PC-9 (cell line): ENCODE measurements at places on chromosomes 2 and 18.
A peak's percentile ranks its signal among the peaks of the same experiment; 100 is the strongest.

DNA sequence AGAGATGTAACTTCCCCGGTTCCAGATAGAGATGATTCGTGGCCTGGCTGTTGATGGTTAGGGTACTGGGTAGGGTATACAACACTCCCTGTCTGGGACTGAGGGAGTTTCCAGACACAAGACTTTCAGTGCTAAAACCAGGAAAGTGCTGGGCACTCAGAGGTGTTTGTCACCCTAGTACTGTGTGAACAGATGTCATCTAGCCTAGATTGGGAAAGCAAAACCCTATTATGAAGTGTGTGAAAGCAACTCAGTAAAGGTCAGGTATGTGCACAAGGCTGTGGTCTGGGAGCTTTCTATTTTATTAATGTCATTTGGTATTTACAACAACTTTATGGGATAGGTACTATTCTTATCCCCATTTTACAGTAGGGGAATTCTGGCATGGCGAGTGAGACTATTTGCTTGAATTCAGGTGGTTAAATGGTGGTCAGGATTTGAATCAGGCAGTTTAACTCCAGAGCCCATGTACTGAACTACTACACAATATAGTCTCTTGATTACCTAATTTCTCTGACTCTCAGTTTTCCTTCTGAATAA lies 2.6 kb downstream of the BZW1 start:
- DNase-seq = no peak

GRCh38 chr18:50128506-50129271 lies 66.3 kb downstream of the MYO5B start:
- DNase-seq = no peak

GRCh38 chr2:9050122-9050809 lies 46.8 kb upstream of the MBOAT2 start:
- no peak for DNase-seq

DNA sequence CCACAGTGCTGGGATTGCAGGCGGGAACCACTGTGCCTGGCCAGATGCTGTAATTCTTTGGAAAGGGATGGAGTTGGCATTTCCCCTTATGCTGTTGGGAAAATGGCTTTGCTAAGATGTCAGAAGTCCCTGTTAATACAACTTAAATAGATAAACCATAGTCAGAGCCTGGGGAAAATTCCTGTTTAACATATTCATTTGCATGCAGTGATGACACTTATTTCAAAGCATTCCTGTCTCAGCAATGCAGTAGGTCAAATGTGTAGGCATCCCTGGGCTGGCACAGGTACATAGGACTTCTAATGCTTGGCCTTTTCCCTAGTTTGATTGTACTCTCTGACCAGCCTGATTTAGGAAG lies 38.6 kb downstream of the RAMP1 start:
- DNase-seq = no peak

DNA sequence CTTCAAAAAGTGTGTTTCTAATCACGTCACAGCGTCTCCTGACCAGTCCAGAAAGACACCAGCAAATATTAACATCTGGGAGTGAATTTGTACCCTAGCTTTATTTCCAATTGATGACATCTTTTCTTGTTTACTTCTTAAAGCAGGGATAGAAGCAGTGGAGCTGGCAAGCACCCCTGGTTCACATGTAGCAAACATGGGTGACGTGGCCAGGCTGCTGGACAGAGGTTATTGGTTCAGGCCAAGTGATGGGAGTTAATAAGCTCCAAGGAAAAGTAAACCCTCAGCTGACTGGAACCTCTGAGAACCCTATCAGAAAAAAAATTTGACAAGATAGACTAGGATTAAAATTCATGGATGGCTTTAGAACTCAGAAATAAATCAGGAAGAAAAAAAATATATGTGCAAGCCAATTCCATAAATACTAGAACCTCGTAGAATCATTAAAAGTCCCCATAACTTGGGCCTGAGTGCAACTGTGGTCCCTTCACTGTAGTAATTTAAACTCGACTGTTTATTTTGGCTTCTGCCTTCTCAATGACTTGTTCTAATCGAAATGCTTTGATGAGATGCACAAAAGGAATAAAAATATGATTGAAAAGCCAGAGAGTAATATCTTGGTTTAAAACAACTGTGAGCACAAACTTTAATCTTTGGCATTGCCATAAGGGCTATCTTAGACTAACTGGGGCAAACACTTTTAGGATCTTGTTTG lies 121.5 kb upstream of the CTAGE1 start:
- DNase-seq = no peak

GRCh38 chr2:96831679-96832078 lies 12.1 kb downstream of the ANKRD23 start:
- DNase-seq = no peak

GRCh38 chr18:62844850-62845643 lies 129.7 kb downstream of the PHLPP1 start:
- DNase-seq = no peak

GRCh38 chr2:181463588-181463987 lies 6.4 kb downstream of the ITGA4 start:
- no peak for DNase-seq

DNA sequence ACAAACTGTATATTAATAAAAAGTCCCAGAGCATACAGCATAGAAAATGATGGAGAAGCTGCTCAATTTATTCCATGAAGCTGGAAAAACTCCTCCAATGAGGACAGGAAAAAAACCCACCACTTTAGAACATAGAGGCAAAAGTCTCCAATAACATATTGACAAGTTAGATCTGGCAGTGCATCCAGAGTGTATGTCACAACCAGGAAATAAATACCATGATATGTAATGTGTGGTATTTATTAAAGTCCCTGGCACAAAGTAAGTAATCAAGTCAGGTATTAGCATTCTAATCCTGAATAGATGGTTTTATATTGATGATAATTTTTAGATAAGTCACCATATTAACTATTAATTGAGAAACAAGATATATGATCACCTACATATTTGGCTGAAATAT lies 427.3 kb upstream of the HS6ST1 start:
- no peak for DNase-seq

GRCh38 chr2:205461169-205461568 lies 221.1 kb upstream of the NRP2 start:
- DNase-seq = no peak

DNA sequence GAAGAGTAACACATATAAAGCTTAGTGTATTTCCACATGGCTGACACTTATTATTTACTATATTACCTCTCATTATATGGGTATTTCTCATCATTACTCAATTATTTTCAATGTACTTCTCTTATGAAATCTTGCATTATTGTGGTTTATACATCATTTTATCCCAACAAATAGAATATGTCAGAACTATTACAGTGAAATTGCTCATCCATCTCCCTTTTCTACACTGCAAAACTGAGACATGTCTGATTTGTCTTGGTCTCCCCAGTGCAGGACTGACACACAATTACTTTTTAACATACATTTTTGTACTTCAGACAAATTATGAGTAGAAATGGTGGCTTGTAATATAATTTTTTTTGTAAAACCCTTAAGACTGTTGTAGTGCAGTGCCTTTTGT lies 600.9 kb downstream of the PLCL1 start:
- no peak for DNase-seq

DNA sequence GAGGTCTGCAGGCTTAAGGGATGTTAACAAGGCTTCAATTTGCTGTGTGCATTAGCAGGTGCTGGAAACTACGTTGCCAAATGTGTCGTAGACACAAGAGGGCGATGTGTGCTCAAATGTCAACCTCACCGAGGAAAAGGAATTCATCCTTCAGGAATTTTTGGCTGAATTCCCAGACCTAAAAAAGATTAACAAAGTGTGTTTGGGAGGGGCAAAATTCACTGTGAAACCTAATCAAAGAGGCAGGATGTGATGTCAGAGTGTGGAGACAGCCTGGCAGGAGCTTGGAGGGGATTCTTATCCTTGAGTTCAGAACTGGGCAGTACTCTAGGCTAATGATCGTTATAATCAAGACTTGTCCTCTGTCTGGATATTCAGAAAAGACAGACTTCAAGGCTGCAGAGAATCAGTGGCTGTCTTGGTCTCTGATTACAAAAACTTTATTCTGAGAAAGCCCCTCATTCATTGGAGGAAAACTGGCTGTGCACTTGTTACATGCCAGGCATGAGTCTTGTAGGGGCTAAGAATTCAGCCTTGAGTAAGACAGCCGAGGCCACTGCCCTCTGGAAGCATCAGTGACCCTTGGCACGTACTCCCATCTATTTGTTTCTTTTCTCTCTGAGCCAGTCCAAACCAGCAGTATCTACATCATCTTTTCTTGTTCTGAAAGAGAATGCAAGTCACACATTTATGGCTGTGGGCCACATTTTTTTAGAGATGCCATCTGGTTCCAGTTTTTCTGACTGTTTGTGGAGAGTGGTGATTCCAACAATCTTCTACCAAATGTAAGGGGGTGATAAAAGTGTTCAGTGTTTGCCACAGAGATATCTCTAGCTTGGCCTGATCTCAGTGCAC lies 18.7 kb upstream of the SCYGR1 start:
- DNase-seq = peak; percentile 72

- DNase-seq = no peak
These were observed 510.6 kb downstream of the ERBB4 start for GRCh38 chr2:212027681-212028628.

GRCh38 chr18:32152705-32153448 lies 37.0 kb upstream of the MEP1B start:
- no peak for DNase-seq

- no peak for DNase-seq
These were observed 674 bp downstream of the NCAPH start for GRCh38 chr2:96336104-96336775.

DNA sequence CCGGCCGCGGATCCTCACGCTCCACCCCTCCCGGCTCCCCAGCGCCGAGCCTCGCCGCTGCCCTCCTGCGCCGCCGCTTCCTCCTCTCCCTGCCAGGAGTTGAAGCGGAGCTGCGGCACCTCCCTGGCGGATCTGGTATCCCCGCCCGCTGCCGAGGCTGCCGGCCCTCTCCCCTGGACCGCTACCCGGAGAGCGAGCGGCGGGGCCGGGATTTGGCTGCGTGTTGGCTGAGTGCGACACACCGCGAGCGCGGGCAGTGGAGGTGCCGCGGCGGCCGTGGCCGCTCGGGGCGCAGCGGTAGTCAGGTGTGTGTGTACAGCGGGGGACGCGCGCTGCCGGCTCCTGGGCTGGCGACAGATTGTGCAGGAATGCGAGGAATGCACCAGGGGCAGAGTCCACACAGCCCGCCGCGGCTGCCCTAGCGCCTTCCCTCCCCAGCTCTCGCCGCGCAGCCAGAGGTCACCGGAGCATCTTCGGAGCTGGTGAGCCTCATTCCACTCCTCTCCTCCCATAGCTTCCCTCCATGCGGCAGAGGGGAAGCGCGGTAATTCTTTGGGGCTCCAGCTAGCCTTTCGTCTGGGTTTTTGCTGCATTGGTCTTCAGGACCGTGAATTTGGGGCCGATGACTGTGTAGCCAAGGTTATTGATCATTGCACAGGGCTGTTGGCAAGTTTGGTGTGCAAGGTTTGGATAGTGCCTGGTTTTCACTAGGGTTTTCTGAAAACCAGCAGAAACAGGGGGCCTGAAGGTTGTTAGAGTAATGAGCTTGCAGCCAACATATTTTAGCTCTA lies 1.3 kb downstream of the PKP4 start:
- peak; percentile 74 for DNase-seq

DNA sequence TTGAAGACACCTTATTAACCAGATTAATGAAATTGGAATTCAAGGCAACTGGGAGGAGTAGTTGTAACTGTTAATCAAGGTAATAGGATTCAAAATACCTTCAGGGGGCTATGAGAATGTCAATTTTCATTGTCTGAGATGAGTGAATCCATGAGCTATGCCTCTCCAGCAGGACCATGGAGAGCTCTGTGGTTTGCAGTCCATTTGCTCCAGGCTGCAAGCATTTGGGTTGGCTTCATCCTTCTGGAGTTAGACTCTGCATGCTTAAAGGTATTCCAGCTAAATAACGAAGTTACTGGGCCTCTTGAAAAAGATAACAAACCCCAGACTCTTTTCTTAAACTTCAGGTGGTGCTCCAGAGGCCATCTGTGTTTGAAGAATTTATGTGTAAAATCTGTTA lies 207.1 kb upstream of the SLC8A1 start:
- no peak for DNase-seq

DNA sequence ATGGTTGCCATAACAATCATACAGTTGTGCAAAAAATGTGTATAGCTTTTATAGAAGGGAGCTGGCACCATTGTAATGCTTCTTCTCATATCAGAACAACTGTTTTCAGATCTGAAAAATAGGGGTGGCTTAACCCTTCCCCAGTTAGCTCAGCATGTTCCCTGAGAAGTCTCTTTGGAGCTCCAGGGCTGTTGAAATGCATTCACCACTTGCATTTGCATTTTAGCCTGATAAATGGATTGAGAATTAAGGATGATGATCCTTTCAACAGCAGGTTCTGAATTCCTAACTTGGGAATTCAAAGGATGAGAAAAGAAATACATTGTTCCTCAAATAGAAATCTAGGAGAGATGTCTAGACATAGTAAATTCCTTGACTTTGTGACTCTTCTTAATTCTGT lies 181.7 kb upstream of the ALPP start:
- no peak for DNase-seq

- DNase-seq = no peak
These were observed 794 bp upstream of the CHCHD5 start for GRCh38 chr2:112583497-112584133.

- no peak for DNase-seq
These were observed 916 bp upstream of the PDCD1 start for GRCh38 chr2:241859436-241860183.

GRCh38 chr18:55862693-55863390 lies 274.9 kb upstream of the TCF4 start:
- DNase-seq = no peak

- no peak for DNase-seq
These were observed 96.6 kb upstream of the CTDP1 start for GRCh38 chr18:79582978-79583377.

- no peak for DNase-seq
These were observed 169.8 kb downstream of the TGIF1 start for GRCh38 chr18:3619746-3620145.

GRCh38 chr2:36732673-36733036 lies 36.1 kb downstream of the VIT start:
- no peak for DNase-seq

- no peak for DNase-seq
These were observed 73.9 kb downstream of the ARL4C start for GRCh38 chr2:234422981-234423431.

GRCh38 chr2:173282795-173283545 lies 71.7 kb upstream of the CDCA7 start:
- no peak for DNase-seq

GRCh38 chr2:201859949-201860348 lies 53.6 kb downstream of the CDK15 start:
- no peak for DNase-seq

- peak; percentile 86 for DNase-seq
These were observed 1.9 kb upstream of the CFAP53 start for GRCh38 chr18:50268022-50268747.

DNA sequence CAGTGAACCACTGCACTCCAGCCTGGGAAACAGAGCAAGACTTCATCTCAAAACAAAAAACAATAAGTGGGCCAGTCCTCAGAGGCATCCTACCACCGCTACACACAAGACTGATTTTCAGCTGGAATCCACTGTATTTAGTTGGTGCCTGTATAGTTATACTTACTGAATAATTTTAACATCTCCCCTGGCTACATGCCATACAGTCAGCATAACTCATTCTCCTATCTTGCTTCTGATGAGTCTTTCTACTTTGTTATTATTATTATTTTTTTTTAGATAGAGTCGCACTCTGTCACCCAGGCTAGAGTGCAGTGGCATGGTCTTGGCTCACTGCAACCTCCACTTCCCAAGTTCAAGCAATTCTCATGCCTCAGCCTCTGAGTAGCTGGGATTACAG lies 19.9 kb upstream of the CAB39 start:
- no peak for DNase-seq

GRCh38 chr2:102660070-102660469 lies 40.7 kb downstream of the SLC9A2 start:
- DNase-seq = peak; percentile 37

- no peak for DNase-seq
These were observed 122.5 kb downstream of the ARHGAP15 start for GRCh38 chr2:143251681-143252080.

GRCh38 chr2:176553685-176554100 lies 284.5 kb downstream of the MTX2 start:
- DNase-seq = peak; percentile 46
